Ecto neural progenitor cell (in vitro differentiated cells): ENCODE measurements at places on chromosomes 7 and 10.
A peak's percentile ranks its signal among the peaks of the same experiment; 100 is the strongest.

DNA sequence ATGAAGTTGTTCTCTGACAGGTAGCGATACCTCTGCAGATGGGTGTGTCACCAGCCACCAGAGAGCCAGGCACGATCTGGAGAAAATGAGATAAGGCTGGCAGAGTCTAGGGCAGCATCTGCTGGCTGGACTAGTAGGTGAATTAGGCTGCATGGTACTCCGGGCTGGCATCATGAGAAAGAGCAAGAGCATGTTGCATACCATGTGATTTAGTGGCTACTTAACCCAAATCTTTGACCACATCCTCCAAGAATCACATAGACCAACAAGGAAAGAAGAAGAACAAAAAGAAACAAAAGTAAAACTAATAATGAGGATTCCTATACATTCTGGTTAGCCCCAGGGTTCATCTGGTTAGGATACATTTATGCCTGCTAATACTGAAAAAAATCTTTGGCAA lies 23.4 kb upstream of the FAM170B start:
- DNase-seq: no peak

DNA sequence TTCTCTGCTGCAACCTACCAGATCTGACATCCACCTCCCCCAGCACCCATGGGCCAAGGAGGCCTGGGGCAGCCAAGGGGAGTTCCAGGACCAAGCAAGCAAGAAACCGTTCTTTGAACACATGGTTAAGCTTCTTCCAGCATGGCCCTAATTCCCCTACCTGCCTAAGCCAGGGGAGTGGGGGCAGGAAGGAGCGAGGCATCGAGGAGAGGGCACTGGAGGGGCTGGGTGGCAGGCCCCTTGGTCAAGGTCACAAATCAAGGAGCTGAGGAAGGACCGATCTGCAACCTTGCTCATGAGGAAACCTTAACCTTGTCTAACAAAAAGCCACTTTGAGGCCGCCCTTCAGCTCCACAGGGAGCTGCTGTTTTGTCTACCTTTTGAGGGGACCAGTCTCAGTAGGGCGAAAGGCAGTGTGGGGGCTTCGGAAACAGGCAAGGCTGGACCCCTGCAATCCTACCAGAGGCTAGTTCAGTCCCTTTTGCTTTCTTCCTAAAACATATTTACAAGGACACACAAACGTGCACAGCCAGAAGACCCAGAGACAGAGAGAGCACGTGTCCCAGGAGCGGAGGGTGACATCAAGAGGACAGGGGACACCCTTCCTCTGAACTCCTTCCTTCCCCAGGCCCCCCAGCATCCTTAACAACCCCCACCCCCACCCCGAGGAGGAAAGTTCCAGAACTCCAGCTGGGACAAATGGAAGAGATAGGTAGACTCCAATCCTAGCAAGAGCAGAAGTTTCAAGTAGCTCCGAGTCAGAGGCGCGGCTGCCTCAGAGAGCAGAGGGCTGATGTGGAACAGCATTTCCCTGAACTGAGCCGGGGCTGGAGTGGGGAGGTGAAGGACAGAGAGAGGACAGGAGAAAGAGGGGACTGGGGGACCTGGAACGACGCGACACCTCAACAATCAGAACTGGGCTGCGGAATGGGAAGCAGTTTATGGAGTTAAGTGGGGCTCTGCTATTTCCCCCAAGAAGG lies 28.2 kb downstream of the SPOCK2 start:
- no peak for DNase-seq

DNA sequence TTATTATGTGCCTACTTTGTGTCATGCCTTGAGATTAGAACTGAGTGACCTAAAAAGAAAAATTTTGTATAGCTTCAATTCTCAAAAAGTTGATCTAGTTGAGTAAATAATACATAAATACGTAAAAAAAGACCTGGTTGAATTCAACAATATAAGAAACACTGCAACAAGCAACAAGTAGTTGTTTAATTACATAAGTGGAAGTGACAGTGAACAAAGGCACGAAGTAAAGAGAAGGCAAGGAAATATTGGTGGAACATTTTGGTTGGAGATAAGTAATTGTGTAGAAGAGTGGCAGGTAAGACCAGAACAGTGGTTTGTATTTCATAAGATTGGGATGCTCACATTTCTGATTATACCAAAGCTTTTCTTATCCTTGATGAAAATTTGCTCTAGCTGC lies 8.2 kb upstream of the MYPN start:
- DNase-seq: no peak

GRCh38 chr10:23826421-23826820 lies 382.5 kb upstream of the KIAA1217 start:
- peak; percentile 59 for DNase-seq

DNA sequence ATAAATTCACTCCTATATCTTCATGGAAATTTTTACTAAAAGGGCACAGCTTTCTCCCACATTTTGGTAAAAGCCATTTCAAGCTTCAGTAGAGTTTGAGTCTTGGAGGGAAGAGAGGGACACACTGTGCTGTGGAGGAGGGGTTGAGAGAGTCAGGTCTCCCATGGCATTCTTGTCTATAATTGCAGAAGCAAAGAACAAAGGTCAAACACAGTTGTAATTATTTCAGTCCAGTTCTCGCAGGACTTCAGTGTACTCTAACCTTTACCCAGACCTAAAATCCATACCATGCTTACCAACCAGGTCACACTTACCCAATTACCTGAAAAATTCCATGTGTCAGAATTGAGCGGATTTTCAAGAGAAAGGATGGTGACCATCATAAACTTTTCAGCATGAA lies 298.4 kb downstream of the XPNPEP1 start:
- no peak for DNase-seq

- DNase-seq: no peak
These were observed 549.0 kb downstream of the TCERG1L start for GRCh38 chr10:130762491-130762890.

GRCh38 chr7:55574051-55574717 lies 1.9 kb upstream of the VOPP1 start:
- no peak for DNase-seq

DNA sequence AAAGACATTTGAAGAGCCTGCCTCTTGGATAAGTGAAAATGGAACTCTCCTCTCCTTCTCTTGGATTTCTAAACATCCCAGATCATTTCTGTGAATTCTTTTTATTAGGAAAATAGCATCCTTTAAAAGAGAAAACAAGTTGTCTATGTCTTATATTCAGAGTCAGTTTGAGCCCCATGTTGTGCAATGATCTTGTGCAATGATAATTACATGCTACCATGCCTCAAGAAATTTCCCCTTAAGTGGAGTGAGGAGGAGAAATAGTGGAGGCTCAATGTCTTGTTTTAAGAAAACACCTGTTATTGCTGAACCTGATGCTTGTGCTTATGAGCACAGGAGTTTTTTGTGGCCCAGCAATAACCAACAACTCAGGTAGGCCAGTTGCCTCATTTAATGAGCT lies 103.6 kb downstream of the NPSR1 start:
- DNase-seq: no peak

- DNase-seq: peak; percentile 87
These were observed 34.4 kb upstream of the SLF2 start for GRCh38 chr10:100878291-100878910.

DNA sequence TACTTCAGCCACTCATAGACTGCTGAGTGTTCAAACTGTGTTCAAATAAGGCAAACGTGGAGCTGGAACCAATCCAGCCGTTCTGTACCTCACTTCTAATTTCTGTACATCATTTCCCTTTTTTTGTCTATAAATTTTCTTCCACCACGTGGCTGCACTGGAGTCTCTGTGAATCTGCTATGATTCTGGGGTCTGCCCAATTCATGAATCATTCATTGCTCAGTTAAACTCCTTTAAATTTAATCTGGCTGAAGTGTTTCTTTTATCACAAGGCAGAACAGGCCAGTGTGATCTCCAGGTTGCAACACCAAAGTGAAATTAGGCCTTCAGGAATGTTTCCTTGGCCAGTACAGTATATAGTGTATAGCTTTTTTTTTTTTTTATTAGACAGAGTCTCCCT lies 53.5 kb downstream of the DNAJC12 start:
- no peak for DNase-seq

DNA sequence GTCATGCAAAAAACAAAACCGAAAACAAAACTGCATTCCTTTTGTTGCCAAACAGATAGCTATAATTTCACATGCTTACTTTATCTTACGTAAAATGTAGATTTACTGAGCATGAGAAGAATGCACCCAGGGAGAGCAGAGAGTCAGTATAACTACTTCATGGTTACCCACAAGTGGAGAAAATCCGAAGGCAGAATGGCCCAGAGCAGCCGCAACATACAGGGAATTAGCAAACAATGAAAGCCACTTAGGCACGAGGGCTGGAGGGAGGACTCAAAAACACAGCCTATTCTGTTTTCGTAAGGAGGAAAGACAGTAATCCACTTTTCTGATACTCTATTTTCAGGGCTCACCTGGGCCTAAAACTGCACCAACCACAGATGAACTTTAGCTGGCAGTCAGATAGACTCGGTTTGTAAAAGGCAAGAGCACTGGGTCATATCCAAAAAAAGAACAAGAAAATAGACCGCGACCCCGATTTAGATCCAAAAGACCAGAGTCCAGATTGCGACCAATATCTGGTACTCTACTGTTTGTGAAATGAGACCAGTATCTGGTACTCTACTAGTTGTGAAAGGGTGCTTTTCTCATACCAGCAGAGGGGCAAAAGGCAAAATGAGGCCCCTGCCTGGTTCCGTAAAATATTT lies 1.3 kb downstream of the ITPRIP start:
- no peak for DNase-seq

DNA sequence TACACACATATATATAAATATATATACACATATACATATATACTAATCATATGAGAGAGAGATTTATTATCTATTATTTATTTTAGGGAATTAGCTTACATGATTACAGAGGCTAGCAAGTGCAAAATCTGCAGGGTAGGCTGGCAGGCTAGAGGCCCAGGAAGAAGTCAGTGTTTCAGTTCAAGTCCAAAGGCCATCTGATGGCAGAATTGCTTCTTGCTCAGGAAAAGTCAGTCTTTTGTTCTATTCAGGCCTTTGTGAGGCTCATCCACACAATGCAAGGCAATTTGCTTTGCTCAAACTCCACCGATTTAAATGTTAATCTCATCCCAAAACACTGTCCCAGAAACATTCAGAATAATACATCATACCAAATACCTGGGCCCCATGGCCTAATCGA lies 2.6 kb upstream of the C10orf120 start:
- DNase-seq: no peak
